CD4-positive, alpha-beta T cell treated with Interleukin-4 for 4 hours (primary cell): ENCODE measurements at places on chromosomes 13 and 19.
A peak's percentile ranks its signal among the peaks of the same experiment; 100 is the strongest.

DNA sequence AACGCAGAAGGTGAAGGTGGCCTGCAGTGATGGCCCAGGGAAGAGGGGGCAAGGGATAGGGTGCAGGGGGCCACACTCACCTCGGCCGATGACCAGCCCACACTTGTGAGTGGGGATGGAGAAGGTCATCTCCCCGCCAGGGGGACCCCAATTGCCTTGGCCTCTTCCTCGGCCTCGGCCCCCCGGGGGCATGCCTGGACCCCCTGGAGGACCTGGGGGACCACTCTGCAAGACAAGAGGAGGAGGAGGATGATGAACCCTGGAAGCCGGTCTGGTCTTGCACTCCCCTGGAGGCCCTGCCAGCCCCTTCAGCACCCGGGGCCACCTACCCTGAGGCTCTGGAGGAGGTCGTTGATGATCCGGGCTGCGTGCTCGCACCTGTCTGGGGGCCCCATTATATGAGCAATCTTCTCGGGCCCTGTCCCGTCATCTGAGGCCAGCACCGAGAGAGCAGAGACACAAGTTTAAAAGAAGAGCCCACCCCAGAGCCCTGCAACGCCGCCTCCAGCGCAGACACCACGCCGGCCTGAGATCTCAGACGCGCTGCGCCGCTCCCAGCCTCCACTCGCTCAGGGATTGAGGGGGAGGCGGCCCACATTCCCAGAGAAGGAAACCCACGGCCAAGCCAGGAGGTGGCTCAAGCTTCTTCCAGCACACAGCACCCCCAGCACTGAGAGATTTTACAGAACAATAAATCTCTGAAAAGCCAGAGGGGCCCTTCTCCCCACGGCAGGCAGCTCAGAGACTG, 7.8 kb downstream of the KHSRP start:
- DNase-seq, result no peak

DNA sequence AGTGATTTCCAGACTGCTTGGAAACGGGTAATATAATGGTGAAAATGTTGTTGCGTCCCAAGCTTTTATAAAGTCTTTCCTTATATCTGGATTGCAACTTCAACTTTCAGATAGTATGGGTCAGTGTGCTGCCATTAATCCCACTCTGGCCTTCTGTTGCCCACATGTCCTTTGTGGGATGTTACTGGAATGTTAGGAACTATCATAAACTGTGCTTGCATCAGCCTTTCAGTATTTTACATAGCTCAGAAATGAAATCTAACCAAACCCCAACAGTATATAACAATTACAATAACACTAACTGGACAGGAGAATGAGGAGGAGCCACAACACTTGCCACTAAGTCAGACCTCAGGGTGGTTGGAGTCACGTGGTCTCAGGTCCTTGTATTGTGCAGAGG, 78.9 kb downstream of the LNX2 start:
- no peak for DNase-seq

DNA sequence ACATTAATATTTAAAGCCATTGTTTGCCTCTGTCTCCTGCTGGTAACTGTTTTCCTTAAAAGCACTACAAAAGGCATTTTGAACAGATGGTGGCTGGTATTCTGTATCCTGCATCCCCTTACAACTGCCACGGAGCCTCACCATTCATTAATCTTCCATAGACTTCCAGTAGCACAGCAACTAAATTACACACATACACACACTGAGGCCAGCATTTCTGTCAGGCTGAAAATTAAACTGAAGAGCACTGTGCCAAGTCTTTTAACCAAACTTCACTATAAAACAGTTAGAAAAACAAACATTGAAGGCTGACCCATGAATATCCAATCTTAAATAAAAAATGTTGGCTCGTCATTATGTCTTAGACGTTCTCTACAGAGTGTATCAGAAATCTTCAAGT, 697.8 kb downstream of the DACH1 start:
- DNase-seq, result no peak

- no peak for DNase-seq
These were observed 1.7 kb downstream of the DMPK start for GRCh38 chr19:45780448-45781213.

DNA sequence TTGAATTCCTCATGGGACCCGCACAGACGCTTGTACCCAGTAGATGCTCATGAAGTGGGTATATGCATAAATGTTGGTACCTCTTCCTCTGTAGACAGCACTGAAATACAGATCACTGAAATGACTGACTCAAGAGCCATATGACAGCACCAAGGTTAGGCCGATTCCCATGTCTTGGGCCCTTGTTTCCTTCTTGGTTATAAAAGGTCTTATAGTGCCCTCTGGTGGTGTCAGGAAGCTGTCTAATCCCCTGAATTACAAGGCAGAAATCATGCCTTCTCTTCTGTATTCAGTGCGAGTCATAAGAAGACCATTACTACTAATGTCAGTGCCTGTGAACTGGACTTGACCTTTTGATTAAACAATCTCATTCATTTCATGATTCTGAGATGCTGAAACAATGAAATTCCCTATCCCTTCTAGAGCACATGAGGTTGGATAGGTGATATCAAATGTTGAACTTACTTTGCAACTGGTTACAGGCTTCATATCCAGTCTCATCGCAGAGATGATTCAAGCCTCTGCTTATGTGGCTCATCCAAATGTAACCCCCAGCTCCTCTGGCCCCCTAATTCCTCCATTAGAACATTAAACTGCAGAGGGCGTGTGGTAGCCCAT, 59.7 kb downstream of the SPATA13 start:
- peak; percentile 76 for DNase-seq

GRCh38 chr13:62850331-62850730, 1434.7 kb upstream of the PCDH20 start:
- DNase-seq, result no peak

DNA sequence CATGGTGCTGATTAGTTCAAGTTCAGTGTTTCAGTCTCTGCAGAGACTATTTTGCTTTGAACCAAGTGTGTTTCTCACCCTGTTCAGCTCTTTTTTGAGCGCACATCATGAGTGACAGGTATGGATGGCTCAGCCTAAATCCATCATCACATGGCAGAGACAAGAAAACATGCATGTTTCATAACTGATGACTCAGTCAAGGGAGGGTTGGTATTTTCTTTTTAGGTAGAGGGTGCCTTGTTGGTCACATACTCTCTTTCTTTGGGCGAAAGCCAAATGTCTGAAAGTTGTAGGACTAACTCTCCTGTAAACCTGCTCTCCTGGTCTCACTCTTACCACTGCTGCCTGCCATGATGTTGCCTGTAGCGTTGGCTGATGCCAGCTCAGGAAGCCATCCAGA, 48.1 kb upstream of the RAP2A start:
- no peak for DNase-seq

DNA sequence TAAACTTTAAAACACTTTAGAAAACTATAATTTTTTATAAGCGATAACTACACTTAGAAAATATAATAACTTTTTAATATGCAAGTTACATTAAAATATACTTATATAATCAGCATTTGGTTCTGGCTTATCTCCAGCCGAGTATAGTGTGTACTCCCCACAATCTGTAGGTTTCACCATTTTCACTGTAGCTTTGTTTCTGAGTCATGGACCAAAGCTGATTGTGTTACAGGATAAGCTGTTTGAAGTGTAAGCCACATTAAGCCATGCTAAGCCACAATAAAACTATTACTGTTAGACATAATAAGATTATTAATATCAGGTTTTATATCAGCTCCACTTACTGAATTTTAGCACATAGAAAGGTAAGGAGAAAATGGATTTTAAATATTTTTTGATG, 43.8 kb downstream of the CCDC122 start:
- no peak for DNase-seq

DNA sequence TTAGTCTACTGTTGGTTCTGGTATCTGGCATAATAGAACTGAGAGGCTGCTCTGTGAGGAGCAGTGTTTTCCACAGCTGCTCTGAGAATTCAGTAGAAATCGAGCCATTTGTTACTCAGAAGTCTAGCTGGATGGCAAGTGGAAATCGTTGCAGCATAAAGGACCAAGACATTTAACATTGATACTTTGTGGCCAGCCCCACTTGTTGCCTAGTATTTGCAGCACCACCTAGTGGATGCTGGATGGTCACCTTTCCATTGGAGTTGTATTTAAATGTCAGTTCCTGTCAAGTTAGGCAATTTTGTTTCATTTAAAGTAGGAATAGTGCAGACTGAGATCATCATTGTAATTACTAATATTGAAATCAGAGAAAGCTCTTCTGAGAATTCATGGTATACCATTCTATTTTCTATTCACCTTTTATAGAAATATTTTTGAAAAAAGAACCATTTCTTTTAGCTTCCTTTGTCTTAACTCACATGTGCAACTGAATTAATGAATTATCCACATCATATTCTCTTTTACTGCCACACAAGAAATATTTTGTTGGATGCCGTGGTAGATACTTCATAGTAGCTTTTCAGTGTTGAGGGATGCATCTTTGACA, 64.6 kb downstream of the PDS5B start:
- peak; percentile 75 for DNase-seq
